Activated naive CD8-positive, alpha-beta T cell treated with anti-CD3 and anti-CD28 coated beads, Interleukin-2, amount 10 ng/mL, durations not matched to agents 7 days and 5 days (primary cell): ENCODE measurements at places on chromosomes 1 and 21. TPM values are rescaled to one million over a fixed set of nuclear protein-coding genes. Genes with fewer than 3 reads are reported as not detected.
A peak's percentile ranks its signal among the peaks of the same experiment; 100 is the strongest.

DNA sequence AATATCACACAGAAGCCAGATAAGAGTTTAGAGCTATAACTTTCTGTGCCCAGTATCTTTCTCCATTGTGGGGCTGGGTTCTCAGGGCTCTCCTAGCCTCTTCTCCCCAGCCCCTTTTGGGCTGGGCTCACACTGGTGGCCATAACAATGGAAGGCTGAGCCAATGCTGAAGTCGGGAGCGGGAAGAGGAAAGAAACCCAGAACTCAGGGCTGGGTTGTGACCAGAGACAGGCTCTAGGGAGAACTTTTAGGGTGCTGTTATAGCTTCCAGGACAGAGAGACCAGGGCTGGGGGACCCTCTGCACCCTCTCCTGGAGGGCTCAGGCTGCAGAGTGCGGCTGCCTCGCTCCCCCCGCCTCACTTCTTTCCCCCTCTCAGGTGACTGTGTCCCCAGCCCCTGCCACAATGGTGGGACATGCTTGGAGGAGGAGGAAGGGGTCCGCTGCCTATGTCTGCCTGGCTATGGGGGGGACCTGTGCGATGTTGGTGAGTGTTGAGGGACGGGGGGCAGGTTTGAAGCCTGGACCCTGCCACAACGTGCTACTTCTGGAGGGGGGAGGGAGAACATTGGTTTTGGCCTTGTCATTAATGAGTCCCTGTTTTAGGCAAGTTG, 14.1 kb downstream of the BCAN start:
- DNase-seq, result peak; percentile 23

- DNase-seq, result no peak
These were observed 111.0 kb upstream of the RAB4A start for GRCh38 chr1:229159668-229160544.

Gene TMPRSS2
- not detected for total RNA-seq

- DNase-seq, result no peak
These were observed 11.8 kb downstream of the S100A7A start for GRCh38 chr1:153428073-153428638.

DNA sequence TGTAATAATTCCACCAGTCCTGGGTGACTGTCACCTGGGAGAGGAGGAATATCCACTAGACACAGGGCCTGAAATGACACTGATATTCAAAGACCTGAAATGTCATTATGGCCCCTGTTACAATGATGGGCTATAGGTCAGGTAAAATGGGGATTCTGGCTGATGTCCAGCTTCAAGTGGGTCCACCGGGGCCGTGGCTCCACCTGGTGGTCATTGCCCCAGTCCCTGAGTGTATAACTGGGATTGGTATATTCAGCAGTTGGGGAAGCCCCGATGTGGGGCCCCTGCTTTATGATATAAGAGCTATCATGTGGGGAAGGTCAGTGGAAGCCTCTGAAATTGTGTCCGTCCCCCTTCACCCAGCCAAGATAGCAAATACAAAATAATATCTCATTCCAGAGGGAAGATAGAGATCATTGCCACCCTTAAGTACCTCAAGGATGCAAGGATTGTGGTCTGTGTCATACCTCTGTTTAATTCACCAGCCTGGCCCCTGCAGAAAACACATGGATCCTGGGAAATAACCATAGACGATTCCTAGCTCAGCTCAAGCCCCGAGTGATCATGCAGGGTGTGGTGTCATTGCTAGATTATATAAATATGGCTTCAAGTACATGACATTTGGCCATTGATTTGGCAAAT, 19.4 kb downstream of the PLEKHO1 start:
- DNase-seq, result peak; percentile 65

Gene CDC20
- total RNA-seq, result 107 TPM
